ENCODE measurements at places on chromosomes 7 and 10. TPM values are rescaled to one million over a fixed set of nuclear protein-coding genes. Genes with fewer than 3 reads are reported as not detected.

HABP2 gene
- total RNA-seq = 1.3 TPM

TMEM270 gene
- not detected for total RNA-seq

TFR2 gene
- total RNA-seq = 14.3 TPM

LRRC18 gene
- total RNA-seq = not detected

MORN4 gene
- total RNA-seq = 54.3 TPM

TSPAN33 gene
- total RNA-seq = 33.2 TPM

TAS2R3 gene
- 10.3 TPM for total RNA-seq

UTF1 gene
- total RNA-seq = not detected

MKI67 gene
- 0.16 TPM for total RNA-seq

FBH1 gene
- 77.2 TPM for total RNA-seq
